ENCODE measurements at places on chromosomes 1 and 21. TPM values are rescaled to one million over a fixed set of nuclear protein-coding genes. Genes with fewer than 3 reads are reported as not detected.

BEND5 gene
- total RNA-seq = 0.21 TPM

BEST4 gene
- total RNA-seq = under 0.01 TPM

DDAH1 gene
- 3.8 TPM for total RNA-seq

FAM3B gene
- total RNA-seq = not detected

GPR153 gene
- total RNA-seq = 17.9 TPM

CLDN19 gene
- total RNA-seq = not detected

RSPH1 gene
- 0.36 TPM for total RNA-seq

ELOA gene
- total RNA-seq = 32.3 TPM

CLEC20A gene
- total RNA-seq = not detected

SHC1 gene
- total RNA-seq = 216 TPM

AIRE gene
- total RNA-seq = not detected

HS2ST1 gene
- 23.6 TPM for total RNA-seq

ANKRD35 gene
- 3.8 TPM for total RNA-seq

C8A gene
- total RNA-seq = not detected

DCST2 gene
- 0.36 TPM for total RNA-seq

LENEP gene
- total RNA-seq = 1.00 TPM

IFNLR1 gene
- 5.8 TPM for total RNA-seq

CFHR4 gene
- not detected for total RNA-seq

S1PR1 gene
- total RNA-seq = 0.28 TPM

DCDC2B gene
- total RNA-seq = not detected

FLVCR1 gene
- 9.2 TPM for total RNA-seq

CRP gene
- not detected for total RNA-seq

IL24 gene
- 5.8 TPM for total RNA-seq

KRTAP19-8 gene
- total RNA-seq = not detected

RHD gene
- total RNA-seq = not detected

ERRFI1 gene
- 266 TPM for total RNA-seq

Data from nasal cavity respiratory epithelium epithelial cell of viscerocranial mucosa (primary cell).